ENCODE measurements at places on chromosomes 11 and 22.

DNA sequence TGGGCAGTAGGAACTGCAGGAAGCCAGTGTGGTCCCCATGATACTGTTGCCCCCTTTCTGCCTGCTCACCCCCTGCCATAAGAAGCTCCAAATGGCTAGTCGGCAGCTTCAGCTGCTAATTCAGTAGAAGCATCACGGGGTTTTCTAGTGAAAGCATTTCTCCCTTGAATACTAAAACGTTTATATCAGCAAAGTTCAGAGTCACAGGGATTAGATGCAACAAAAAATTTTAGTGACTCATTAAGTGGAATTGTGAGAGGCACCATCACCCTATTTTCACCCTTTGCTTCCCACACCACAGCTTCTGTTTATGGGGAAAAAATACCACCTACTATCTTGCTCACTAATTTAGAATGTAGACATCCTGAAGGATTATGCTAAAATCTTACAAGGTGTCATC lies 25.2 kb downstream of the RAB39A start:
- DNase-seq: no peak

GRCh38 chr11:22657101-22657694 lies 9.2 kb upstream of the GAS2 start:
- DNase-seq: no peak

GRCh38 chr11:74783241-74783871 lies 34.7 kb downstream of the RNF169 start:
- peak; percentile 85 for DNase-seq

DNA sequence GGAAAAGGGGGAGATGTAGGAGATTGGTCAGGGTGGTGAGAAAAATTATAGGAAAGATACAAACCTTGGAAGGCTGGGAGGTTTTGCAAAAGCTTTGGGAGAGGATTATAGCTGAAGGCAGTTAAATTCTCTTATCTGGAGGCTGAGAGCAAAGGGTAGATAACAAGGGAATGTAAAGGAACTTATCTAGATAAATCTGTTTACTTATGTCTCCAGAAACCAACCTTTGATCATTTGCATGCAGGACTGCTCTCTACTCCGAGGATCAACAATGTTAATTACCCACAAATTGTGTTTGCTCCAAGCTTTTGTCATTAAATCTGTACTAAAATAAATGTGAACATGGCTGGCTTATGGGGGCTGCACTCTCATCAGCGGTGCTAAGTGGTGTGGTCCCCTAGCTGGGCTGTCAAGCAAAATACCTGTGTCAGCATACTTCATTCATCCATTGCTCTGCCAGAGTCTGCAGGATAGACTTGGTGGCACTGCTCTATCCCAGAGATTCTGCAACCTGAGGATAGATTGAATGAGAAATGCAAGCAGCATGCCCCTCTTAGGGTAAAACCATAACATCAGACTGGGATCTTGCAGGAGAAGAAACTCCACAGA lies 1599.2 kb upstream of the TENM4 start:
- no peak for DNase-seq

- no peak for DNase-seq
Observed at GRCh38 chr11:44324222-44324621, 14.3 kb upstream of the ALX4 start.

- DNase-seq: peak; percentile 72
Observed at GRCh38 chr11:117143390-117143789, 697 bp upstream of the PAFAH1B2 start.

DNA sequence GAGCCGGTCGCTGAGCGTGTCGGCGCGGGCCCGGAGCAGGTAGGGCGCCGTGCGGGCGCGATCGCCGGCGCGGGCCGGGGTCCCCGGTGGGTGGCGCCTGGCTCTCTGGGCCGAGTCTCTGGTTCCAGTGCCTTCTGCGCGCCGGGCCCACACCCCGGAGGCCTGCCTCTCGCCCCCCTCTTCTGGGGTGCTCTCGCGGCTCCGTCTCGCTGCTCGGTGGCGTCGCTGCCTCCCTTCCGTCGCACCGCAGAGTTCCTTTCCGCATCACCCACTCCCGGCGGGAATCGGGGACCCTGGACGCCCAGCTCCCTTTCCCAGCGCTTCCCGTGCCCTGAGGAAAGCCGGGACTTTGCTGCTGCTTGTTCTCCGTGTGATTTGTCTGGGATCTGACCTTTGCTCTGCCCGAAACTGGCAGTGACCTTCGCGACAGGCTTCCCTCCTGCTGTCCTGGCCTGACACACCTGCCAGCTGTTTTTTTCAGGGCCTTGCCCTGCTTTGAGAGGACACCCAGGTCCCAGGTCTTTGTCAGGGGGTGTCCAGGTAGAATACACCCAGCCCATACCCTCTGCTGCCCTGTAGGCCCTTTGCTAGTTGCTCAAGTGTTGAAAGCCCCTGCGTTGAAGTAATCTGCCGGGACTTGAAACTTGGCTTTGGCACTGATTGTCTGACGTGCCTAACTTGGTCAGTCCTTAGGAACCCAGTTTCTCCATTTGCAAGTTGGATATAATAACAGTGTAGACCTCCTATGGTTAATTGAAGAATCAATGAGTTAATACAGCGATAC lies 711 bp downstream of the FDX1 start:
- peak; percentile 21 for DNase-seq

DNA sequence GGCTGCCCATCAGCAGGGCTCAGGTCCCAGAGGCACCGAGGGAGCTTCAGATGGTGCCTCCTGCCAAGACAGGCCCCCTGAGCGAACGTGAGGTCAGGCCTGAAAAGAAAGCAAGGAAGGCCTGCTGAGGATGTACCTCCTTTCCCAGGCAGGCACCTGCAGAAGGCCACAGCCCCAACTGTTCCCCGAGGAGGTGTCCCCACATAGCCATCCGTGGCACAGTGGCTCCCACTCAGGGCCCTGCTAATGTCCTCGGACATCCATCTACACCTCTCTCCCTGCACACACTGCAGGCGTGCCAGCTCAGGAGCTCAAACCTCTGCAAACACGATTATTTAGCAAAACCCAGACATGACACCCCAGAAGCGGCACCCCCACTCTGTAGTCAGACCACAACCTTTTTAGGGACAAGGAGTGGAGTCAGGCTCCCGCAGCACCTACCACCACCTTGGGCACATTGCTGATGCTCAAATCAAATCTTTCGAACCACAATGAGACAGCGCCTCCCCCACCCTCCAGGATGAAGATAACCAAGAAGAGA lies 36.9 kb downstream of the SHANK2 start:
- DNase-seq: no peak

DNA sequence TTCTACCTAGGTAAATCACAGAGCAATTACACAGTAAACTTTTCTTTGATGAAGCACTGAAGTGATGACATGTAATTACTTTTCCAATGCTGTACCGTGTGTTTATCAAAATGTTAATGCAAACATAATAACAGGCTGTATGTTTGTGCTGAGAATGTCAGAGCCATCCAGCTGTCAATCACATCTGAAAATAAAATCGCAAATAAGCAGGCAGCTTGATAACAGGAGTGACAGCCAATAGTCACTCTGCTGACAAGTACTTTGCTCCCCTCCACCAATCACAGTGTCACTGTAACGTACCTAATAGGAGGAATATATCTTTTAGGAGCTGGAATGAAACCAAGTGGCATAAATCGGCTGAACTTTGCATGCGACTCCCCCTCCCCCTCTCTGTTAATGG lies 119.7 kb downstream of the KIRREL3 start:
- DNase-seq: no peak

DNA sequence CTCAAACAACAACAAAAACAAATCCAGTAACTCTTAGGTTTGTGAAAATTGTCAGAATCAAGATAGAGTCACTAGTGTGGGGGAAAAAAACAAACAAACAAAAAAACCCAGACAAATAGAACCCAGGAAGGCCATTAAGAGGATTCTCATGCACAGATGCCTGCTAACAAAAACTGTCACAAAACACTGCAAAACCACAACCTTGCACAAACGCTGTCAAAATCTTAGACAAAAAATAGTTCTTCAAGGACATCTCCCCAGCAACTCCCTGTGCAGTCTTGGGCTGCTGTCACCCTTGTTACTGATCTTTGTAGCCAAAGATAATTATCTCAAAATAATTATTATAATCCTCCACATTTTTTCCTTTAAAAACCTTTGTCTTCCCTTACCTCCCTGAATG lies 4.6 kb upstream of the ZBED5 start:
- peak; percentile 41 for DNase-seq

- DNase-seq: no peak
Observed at GRCh38 chr11:43649501-43649900, 31.0 kb upstream of the HSD17B12 start.

GRCh38 chr11:42265072-42265471 lies 805.6 kb upstream of the LRRC4C start:
- DNase-seq: no peak

DNA sequence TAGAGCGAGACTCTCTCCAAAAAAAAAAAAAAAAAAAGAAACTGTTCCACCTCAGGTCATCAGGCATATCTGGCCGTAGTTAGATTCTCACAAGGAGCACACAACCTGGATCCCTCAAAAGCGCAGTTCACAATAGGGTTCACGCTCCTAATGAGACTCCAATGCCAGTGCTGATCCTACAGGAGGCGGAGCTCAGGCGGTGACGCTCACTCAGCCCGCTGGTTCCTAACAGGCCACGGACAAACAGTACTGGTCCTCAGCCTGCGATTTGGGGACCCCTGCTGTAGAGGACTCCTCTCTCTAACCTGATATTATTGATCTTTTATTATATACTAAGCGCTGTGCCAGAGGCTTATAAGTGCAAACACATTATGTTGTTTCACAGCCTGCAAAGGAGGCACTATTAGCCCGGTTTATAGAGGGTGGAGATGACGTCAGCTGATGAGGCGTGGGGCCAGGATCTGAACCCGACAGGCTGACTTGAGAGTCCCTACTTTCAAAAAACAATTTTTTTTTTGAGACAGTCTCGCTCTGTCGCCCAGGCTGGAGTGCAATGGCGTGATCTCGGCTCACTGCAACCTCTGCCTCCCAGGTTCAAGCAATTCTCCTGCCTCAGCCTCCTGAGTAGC lies 4.9 kb upstream of the MAFF start:
- no peak for DNase-seq

- DNase-seq: no peak
Observed at GRCh38 chr11:63229815-63230214, 13.6 kb downstream of the SLC22A25 start.

- no peak for DNase-seq
Observed at GRCh38 chr11:72363112-72363511, 71.2 kb downstream of the CLPB start.

DNA sequence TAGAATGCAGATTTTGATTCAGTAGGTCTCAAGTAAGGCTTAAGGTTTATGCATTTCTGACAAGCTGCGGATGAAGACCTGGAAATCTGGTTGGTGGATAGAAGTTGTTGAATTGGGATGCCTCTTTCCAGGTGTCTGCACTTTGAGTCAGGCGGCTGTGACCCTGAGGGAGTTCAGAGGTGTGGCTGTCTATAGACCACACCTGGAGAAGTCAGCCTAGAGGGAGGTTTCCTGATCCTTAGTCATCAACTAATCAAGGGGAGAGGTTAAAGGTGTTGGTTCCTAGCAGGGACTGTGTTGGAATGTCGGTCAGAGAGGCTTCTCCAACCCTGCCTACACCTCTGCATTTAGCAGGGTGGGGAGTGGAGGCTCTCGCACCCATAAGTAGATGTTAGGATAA lies 8.0 kb downstream of the GLB1L2 start:
- no peak for DNase-seq

DNA sequence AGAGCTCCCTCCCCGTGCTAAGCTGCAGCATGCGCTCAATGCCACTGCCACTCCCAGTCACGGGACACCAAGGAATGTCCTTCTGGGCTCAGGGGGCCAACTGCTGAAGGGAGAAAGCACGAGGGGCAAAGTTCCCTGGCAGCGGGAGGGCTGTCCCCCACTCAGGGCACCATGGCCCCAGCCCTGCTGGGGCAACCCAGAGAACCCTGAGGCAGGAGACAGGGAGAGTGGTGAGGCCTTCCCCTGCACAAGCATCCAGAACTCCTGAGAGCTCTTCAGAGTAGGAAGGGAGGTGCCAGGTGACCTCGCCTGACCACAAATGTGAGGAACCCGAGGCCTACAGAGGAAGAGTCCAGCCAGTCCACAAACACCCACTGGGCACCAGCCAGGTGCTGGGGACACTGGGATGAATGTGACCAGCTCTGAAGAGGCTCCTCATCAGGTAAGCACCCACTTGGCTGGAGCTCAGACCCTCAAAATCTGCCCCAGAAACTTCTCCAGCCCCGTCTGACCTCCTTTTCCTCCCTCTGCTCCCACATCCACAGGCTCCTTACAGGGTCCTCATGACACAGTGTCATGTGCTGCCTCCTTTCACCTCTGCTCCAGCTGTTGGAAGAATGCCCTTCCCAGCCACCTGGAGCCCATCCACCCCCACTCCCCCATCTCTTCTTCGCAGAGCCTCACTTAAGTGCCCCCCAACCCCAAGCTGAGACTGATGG lies 15.6 kb downstream of the GDPD5 start:
- no peak for DNase-seq

- DNase-seq: no peak
Observed at GRCh38 chr22:45149671-45150070, 14.1 kb upstream of the NUP50 start.

GRCh38 chr11:123480882-123481281 lies 50.8 kb downstream of the GRAMD1B start:
- no peak for DNase-seq

DNA sequence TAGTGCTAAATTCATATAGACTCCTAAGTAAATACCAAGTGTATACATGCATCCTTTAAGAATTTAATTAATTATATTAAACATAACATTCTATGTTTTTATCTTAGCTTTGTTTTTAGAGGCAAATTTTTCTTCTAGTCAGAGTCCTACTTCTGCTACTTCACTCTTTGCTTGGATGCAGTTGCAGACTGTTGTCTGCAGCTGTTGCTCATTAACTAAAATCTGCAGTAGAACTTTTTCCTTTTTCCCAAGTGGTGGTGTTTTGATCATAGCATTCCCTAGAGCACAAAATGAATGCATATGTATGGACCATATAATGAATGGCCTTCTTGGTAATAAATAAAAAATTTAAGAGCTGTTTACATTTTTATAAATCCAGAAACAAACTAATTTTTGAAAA lies 198.3 kb downstream of the CASP12 start:
- DNase-seq: no peak

GRCh38 chr11:36177836-36178235 lies 111.4 kb downstream of the COMMD9 start:
- DNase-seq: peak; percentile 66
